ENCODE measurements at places on chromosomes 7 and 10.

- no peak for DNase-seq
These were observed 13.4 kb downstream of the P4HA1 start for GRCh38 chr10:73083221-73083620.

GRCh38 chr7:142754681-142755575, 5.7 kb downstream of the PRSS1 start:
- no peak for DNase-seq

GRCh38 chr7:127858091-127858914, 172.9 kb downstream of the LRRC4 start:
- no peak for DNase-seq

DNA sequence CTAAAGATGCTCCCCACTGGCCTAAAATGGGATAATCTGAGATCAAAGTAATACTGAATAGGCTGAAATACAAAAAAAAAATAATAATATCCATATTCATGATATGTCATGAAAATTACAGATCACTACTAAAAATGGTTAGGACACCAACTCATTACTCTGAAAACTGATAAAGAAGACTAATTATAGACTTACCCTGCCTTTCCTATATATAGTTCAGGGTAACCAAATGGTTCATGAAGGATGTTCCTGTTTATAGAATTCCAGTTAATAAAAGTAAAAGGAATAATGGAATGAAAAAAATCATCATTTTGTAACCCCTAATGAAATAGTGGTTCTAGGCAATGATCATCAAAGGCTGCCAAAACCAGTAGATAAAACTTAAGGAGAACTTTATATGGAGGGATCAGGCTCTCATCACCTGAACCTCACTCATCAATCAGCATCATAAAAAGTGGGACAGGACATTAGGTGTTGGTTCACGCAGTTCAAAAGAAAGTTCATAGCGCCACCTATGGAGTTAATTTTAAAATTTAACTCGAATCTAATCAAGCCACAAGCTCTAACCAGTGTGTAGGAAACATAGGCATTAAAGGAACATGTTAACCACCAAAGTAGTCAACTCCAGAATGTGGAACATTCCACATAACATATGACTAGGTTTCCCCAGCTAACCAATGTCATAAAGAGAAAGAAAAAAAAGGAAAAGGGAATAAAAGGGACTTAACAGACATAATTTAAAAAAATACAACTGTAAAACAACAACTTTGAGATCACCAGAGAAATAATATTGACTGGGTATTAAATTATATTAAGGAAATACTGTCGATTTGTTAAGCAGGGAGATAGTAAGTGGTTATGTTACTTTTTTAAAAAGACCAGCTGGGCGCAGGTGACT, 35.7 kb downstream of the P4HA1 start:
- no peak for DNase-seq

GRCh38 chr7:2869981-2870380, 25.9 kb upstream of the GNA12 start:
- no peak for DNase-seq

DNA sequence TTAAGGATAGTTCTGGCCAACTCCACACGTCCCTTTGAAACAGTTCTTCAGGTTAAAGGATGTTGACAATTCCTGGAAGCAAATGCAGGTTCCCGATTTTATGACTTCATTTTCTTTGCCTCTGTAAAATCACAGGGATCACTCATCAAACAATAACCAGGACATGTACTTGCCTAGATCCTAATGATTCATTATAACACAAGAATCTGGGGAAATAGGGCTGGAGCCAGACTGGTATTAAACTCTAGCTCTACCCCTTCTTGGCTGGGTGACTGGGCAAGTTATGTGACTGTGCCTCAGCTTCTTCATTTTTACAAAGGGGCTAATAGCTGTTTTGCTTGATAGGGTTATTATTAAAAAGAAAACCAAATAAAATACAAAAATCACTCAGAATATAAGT, 56.0 kb upstream of the KCND2 start:
- DNase-seq: no peak

- no peak for DNase-seq
These were observed 51.0 kb downstream of the ASB4 start for GRCh38 chr7:95536656-95537311.

GRCh38 chr10:26430641-26431163, 7.4 kb upstream of the APBB1IP start:
- no peak for DNase-seq

- DNase-seq: no peak
These were observed 95.6 kb upstream of the MKI67 start for GRCh38 chr10:128221807-128222206.

GRCh38 chr7:40527723-40528122, 392.9 kb downstream of the SUGCT start:
- no peak for DNase-seq

DNA sequence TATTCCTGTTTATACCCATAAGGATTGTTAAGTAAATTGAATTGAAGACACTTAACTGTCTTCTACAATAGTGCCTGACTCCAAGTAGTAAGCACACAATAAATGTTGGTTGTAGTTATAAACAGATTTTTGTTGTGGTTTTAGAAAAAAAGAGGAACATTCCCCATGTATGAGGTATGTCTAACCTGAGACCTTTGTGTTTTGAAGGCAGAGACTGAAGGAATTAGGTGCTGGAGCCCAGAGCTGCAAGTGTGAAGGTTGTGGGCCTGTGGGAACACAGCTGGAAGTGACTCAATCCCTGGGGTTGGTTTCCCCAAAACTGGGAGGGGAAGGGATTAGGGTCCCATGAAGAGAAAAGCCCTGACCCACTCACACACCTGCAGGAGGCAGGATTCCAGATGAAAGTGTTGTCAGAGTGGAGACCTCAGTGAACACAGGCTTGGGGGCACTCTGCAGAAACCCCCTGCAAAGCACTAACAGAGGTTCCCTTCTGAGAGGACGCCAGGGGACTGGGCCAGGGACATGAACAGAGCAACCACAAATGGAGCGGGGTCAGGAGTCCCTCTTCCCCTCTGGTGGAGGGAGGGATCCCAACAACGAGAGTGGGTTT, 265.1 kb upstream of the KLF14 start:
- peak; percentile 10 for DNase-seq

GRCh38 chr10:48307711-48308018, 1.2 kb downstream of the MAPK8 start:
- no peak for DNase-seq

DNA sequence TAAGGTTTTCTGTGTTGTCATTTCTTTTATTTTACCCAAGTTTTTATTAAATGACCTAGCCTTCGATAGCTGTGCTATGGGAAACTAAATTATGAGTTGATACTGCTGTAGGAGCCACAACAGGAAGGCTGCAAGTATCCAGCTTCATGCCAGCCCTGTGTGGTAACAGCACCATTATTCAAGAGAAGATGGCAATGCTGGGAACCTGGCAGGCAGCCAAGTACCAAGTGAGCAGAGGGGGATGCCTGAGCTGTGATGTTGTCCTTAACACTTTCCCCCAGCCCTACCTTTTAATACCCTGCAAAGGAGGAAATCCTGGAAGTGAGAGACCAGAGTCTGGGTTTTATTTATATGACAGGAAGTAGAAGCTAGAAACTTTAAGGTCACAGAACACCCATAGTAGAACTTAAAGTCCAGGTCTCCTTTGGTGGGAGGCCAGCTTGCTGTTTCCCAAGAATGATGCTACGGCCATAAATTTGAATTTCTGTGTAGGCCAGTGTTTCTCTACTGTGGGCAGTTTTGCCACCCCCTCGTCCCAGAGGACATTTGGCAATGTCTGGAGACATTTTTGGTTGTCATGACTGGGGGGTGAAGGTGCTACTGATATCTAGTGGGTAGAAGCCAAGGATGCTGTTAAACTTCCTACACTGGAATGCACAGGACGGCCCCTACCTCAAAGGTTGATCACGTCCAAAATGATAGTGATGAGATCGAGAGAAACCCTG, 9.2 kb upstream of the ATXN7L1 start:
- no peak for DNase-seq

Measured in activated CD4-positive, alpha-beta T cell treated with anti-CD3 and anti-CD28 coated beads, Interleukin-2, amount 50 U/mL, for 48 hours (primary cell).